Vagina (tissue), 2 donors: ENCODE measurements at places on chromosomes 7 and 10.

- H3K36me3 ChIP-seq: no peaks in the 10 kb centered on the region
- H3K27ac ChIP-seq: no peak overlapping the region
- no peak overlapping the region for H3K4me3 ChIP-seq
- no peak for DNase-seq
These were observed 521.7 kb upstream of the AUTS2 start for GRCh38 chr7:69076566-69076965.

GRCh38 chr10:124417895-124418725 is 613 bp downstream of the OAT start:
- H3K4me3 ChIP-seq: peak overlapping the region; percentile 64
- no peaks in the 10 kb centered on the region for H3K36me3 ChIP-seq
- peaks cover 53% of the 10 kb centered on the region for H3K4me1 ChIP-seq
- no peaks in the 10 kb centered on the region for H3K27me3 ChIP-seq
- H3K27ac ChIP-seq: peak overlapping the region; percentile 85

- no peak overlapping the region for H3K4me3 ChIP-seq
- no peak overlapping the region for H3K27ac ChIP-seq
- no peak for DNase-seq
- H3K36me3 ChIP-seq: no peaks in the 10 kb centered on the region
- no peaks in the 10 kb centered on the region for H3K4me1 ChIP-seq
These were observed 233.2 kb downstream of the SORCS1 start for GRCh38 chr10:106931159-106931852.

GRCh38 chr7:18901351-18901750 is 216.1 kb downstream of the TWIST1 start:
- no peak overlapping the region for H3K4me3 ChIP-seq
- no peaks in the 10 kb centered on the region for H3K4me1 ChIP-seq
- H3K36me3 ChIP-seq: no peaks in the 10 kb centered on the region
- H3K27me3 ChIP-seq: no peaks in the 10 kb centered on the region

DNA sequence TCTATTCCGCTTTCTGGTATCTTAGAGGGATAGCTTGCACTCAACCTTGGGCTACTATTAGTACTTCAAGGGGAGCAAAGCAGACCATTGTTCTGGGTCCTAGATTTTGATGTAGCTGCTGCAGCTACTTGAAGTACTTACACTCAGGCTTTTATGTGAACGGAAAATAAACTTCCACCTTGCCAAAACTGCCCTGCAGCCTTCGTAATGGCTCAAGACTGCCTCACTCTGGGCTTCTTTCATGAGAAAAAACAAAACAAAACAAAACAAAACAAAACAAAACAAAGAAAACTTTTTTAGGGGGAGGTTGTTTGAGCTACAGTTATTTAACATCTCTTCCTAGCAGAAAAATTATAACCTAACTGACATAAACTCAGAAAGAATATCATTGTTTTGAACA is 19.4 kb upstream of the EPHB6 start:
- H3K36me3 ChIP-seq: no peaks in the 10 kb centered on the region
- H3K4me1 ChIP-seq: no peaks in the 10 kb centered on the region
- no peak overlapping the region for H3K27ac ChIP-seq
- no peak overlapping the region for H3K4me3 ChIP-seq
- DNase-seq: no peak
- no peaks in the 10 kb centered on the region for H3K27me3 ChIP-seq

DNA sequence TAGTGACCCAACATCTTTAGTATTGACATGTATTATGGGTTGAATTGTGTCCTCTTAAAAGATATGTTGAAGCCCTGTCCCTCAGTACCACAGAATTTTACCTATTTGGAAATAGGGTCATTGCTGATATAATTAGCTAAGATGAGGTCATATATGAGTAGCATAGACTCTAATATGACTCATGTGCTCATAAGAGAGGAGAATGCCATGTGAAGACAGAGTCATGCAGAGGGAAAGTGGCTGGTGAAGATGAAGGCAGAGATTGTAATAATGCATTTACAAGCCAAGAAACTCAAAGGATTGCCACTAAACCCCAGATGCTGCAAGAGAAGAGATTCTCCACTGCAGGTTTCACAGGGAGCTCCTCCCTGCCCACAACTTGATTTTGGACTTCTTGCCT is 496.4 kb downstream of the KIF20B start:
- DNase-seq: no peak
- no peak overlapping the region for H3K4me3 ChIP-seq
- no peaks in the 10 kb centered on the region for H3K27me3 ChIP-seq
- no peak overlapping the region for H3K27ac ChIP-seq
- no peaks in the 10 kb centered on the region for H3K36me3 ChIP-seq

DNA sequence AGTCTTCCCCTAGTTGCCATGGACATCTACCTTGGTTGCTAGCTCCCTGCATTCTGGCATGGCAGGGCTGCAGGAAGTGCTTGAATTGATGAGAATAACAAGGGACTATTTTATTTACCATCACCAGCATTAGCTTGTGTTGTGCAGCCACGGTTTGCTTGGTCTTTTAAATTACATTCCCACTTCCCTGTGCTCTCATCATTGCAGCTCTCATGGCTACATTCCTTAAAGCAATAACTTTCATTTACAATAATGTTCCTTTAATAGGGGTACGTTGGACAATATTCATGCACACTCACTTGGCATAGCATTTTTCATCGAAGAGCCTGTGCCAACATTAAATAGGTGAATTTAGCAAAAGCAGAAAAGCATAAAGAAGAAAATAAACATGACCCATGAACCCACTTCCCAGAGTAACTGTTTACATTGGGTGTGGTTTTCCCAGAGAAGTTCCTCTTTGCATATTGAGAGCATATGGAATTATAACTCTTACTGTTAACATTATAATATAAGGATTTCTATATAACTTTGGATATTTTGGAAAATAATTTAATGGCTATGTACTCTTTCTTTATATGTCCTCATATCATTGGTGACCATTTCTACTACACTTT is 113.2 kb upstream of the VWC2 start:
- no peaks in the 10 kb centered on the region for H3K36me3 ChIP-seq
- no peak overlapping the region for H3K4me3 ChIP-seq
- no peak for DNase-seq
- H3K27ac ChIP-seq: no peak overlapping the region
- H3K27me3 ChIP-seq: no peaks in the 10 kb centered on the region

GRCh38 chr7:55484241-55484640 is 88.1 kb downstream of the VOPP1 start:
- H3K27me3 ChIP-seq: no peaks in the 10 kb centered on the region
- no peak for DNase-seq
- no peaks in the 10 kb centered on the region for H3K4me1 ChIP-seq
- H3K4me3 ChIP-seq: no peak overlapping the region
- H3K36me3 ChIP-seq: no peaks in the 10 kb centered on the region

- no peak overlapping the region for H3K27ac ChIP-seq
- no peak overlapping the region for H3K4me3 ChIP-seq
- H3K4me1 ChIP-seq: peaks cover 9% of the 10 kb centered on the region
- DNase-seq: no peak
- no peaks in the 10 kb centered on the region for H3K36me3 ChIP-seq
These were observed 4.5 kb downstream of the LLCFC1 start for GRCh38 chr7:142943706-142944268.

GRCh38 chr10:6877722-6878392 is 297.8 kb upstream of the PRKCQ start:
- H3K4me3 ChIP-seq: no peak overlapping the region
- no peaks in the 10 kb centered on the region for H3K27me3 ChIP-seq
- no peak overlapping the region for H3K27ac ChIP-seq
- DNase-seq: no peak

GRCh38 chr7:70674571-70675010 is 457.4 kb upstream of the GALNT17 start:
- H3K27me3 ChIP-seq: no peaks in the 10 kb centered on the region
- DNase-seq: no peak
- no peak overlapping the region for H3K4me3 ChIP-seq

DNA sequence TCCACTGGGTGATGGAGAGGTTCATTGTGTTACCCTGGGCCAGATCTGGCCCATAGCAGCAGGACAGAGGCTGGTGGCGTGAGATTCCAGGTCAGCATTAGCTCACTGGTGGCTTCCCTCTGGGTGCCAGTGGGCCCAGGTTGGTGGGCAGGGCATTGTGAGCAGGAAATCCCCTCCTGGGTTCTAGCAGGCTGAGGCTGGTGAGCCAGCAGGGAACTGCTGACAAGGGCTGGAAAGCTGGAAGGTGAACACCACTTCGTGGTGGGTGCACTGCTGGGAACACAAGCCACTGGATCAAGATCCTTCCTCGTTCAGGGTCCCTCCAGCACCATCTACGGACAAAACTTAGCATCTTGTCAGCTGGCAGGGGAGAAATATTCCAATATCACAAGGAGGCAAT is 259.2 kb upstream of the FZD1 start:
- no peak overlapping the region for H3K4me3 ChIP-seq
- H3K27ac ChIP-seq: no peak overlapping the region
- H3K36me3 ChIP-seq: no peaks in the 10 kb centered on the region
- DNase-seq: no peak
